ENCODE measurements at places on chromosomes 5 and 9.

DNA sequence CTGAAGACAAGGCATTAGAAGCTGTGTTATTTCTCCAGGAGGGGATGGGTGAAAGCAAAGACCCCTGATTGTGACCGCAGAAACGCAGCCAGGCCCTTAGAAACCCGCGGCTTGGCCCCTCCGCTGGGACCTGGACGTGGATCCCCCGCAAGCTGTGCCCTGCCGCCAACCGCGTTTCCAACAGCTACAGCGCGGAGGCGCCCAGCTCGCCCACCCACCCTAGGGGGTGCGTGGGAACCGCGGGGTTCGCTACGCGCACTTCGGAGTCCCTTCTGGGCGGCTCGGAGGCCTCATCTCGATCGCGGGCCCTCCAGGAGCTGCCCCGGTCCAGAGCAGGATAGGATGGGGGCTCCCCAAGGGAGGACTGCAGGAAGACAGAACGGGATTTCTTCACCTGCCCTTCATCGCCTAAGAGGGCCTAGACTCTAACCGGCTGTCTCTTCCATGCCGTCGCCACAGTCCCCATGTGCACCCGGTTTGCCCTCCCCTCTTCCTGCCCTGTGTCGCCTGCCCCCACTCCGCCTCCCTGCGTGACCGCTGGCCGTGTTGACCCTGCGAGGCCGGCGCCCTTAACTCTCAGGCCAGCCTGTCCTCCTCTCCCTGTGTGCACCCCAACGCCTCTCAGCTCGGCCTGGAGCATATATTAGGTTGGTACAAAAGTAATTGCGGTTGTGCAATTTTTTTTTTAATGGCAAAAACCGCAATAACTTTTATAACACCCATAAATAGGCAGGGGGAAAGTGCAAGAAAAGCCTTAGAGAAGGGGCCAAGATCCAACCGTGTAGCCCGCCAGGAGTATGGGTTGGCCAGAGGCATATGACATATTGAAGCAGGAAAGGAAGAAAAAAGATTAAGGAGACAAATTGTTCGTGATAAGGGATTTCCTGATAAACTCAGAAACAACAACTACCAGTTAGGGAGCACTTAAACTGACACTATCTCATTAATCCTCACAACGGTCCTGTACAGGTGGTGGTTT is 68.1 kb upstream of the FREM1 start:
- no peak for DNase-seq

- no peak for DNase-seq
These were observed 8.2 kb downstream of the IL4 start for GRCh38 chr5:132681983-132682382.

- DNase-seq: no peak
These were observed 455.0 kb upstream of the DMAC1 start for GRCh38 chr9:8254541-8254940.

- peak; percentile 25 for DNase-seq
These were observed 127.4 kb downstream of the BARX1 start for GRCh38 chr9:93827545-93828330.

DNA sequence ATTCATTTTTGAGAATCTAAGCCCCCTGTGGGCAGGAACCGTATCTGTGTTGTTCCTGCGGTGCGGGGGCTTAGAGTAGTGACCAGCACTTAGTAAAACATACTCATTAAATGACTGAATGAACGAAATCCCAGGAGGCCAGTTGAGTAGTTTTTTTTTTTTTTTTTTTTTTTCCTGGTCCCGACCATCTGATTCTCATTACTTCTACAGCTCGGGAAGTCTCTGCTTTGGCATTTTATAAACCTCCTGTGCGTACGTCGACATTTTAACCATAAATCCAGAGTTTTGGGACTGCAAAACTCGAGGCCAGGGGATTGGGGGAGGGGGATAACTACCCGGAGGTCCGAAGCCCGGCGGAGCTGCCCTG is 31.5 kb upstream of the SPRY4 start:
- DNase-seq: no peak

DNA sequence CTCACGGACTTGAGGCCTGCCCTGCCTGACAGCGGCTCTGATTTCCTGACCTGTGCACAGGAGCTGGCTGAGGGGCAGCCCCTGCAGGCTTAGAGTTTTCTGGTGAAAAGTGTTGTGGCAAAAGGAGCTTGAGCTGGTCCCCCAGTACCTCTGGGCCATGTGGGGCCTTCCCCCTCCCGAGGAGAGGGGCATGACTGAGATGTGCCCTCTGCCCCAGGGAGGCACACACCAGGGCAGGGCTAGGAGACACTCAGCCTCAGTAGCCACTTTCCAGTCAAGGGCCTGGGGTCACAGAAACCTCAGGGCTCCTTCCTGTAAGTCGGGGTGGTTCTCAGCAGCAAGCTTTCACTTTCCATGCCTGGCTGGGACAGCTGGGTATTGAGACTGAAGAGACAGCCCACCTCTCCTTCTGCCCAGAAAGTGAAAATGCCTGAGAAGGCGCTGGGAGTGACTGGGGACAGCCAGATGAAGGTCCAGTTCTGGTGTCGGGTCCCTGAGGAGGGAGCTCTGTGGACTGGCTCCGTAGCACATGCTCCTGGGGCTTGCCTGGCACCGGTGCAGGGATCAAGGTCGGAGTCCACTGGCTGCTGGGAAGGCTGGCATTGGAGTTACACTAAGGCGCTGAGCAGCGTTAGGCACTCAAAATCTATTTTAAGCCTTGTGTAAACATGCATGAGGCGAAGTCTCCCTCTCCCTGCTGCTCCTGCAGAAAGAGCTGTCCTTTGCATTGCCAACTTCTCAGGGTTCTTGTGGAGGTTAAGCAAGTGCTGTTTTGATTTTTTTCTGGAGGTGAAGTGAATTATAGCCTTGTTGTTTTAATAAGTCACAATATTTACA is 394.9 kb downstream of the GADD45G start:
- peak; percentile 33 for DNase-seq

- no peak for DNase-seq
These were observed 8.6 kb downstream of the SCGB3A2 start for GRCh38 chr5:147887026-147887627.

DNA sequence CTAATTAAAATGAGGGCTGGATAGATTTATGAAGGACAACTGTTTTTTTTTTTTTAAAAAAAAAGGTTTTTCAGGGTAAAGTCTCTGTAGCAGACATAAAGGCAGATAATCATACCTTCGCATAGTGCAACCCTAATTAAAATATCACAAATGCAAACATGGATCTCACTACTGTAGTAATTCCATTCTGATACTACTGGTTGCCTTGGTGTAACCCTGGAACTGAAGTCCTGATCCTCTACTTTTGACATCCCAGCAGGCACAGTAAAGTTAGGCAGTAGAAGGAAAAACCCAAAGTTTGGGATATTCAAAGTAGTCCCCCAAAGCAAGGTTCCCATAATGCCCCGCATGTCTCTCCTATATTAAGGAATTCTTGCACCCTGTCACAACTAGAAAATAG is 19.6 kb downstream of the RFX3 start:
- DNase-seq: no peak

DNA sequence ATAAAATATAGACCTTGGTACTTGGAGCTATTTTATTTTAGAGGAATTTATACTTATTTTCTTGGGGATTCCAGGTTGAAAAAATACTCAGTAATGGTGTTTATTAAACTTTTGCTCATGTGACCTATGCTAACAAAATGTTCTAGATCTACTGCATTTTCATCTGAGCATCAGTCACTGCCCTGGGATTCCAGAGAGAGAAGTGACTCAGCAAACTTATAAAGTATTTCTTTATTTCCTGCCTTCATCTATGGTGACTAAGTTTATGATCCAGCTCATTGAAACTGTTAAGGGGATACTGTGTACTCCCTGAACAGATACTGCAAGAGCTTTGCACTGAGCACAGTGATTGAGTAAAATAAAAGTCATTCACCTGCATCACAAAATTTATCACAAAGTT is 298.5 kb upstream of the CDH18 start:
- no peak for DNase-seq

- DNase-seq: no peak
These were observed 264.1 kb downstream of the GLIS3 start for GRCh38 chr9:4035777-4036176.

DNA sequence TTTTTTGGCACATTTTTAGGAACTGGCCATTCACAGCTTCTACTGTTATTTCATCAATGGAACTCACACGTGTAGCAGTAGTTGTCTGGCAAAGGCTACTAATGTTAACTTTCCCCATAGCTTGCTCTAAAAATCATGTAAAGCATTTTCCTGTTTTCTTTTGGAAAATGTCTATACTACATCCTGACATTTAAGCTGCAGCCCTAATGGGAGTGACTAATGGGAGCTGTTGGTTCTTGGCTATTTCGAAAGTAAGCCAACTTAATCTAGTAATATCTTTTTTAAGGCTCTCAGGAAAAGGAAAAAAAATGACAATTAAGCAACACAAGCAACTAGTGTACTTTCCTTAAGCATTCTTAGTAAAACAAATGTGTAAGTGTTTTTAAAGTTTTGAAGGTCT is 169.2 kb downstream of the SLC12A2 start:
- no peak for DNase-seq

DNA sequence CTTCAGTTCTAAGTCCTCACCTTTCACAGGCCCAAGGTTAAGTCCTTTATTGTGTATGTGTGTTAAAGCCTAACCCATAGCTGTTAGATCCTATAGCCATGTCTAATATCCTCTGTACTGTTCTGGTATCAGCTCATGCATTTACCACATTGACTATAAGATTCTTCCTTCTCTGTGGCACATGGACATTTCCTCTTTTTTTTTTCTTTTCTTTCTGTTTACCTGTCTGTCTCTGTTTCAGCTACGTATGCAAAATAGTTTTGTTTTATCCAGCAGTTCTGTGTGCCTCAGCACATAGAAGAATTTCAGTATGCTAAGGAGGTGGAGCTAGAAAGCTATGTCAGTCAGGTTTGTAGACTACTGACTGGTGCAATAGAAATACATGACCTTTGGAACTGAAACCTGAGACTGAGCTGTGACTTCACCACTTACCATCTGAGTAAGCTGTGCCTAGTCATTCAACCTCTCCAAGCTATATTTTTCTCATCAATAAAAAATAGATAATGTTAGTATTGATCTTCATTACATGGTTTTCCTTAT is 155.6 kb upstream of the VLDLR start:
- DNase-seq: no peak

DNA sequence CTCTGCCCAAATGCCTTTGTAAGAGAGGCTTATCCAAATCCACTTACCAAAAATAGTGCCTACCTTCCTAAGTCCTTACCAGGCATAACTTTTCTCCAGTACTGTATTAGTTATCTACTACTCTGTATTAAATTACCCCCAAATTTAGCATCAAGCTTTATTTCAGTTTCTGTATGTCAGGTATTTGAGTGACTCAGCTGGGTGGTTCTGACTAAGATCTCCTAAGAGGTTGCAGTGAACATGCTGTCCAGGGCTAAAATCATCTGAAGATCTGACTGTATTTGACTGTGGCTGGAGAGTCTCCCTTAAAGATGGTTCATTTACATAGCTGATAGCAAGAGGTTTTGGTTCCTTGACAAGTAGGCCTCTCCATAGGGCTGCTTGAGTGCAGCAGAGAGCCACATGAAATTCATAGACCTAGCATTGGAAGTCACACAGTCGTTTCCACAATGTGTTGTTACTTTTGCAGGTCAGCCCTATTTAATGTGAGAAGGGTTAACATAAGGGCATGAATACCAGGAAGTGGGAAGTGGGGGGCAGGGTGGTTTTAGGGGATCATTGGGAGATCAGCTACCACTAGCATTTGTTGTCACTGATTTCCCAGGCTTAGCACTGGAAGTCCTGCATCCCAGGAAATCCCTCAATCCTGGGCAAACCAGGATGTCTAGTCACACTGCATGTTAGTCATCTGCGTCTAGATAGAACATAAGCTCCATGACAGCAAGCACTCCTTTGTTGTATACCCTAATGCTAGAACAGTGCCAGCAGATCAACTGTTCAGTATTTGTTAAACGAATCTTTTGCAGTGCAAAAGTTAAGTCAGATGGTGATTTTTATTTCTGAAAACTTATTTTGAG is 2.0 kb upstream of the ZNF622 start:
- DNase-seq: no peak

DNA sequence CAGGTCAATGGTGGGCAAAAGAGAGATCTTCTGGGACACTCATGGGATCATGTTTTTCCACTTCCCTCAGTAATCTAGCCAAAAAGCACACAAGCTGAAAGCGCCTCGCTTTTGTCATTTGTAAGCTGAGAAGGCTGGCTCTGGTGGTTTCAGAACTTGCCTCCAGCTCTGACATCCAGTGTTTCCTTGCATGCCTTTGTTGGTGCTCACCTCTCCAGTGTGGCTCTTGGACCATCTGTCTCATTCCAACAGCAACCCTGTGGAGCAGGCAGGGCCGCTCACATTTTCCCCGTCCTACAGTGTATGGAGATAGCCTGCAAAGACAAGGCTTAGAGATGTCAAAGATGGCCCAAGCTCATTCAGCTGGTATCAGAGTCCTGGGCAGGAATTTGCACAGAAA is 160.8 kb upstream of the KLF4 start:
- DNase-seq: no peak

- no peak for DNase-seq
These were observed 307.3 kb upstream of the NREP start for GRCh38 chr5:112064271-112064701.

GRCh38 chr5:139646912-139647505 is 1.1 kb upstream of the CXXC5 start:
- DNase-seq: no peak

DNA sequence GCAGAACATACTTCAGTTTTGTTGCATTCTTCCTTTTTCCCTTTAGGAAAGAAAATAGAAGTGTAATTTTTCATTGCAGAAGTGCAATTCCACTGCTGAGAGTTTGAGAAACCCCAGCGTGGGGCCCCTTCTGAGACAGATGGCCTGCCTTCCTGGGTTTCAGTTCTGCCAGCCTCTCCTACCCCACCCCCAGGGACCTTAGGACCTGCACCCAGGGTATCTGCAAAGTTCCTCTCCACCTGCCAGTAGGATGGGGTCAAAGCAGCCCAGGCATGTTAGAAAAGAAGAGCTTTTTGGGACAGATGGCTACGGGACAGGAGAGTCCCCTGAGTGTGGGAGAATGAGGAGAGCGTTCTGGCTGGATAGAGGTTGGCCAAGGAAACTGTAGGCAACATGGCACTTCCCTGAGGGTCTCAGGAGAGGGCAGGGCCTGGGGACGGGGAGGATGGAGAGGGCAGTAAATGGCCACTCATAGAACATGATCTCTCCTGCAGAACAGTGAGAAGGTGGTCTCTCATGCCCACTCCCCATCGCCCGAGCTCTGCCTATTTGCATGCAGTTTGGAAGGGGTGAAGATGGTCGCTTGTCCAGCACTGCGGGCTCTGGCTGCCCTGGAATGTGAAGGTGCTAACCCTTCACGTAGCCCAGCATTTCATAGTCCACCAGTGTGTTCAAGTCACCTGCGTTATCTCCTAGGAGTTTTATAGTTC is at the start of gene TIFAB:
TSS of gene TIFAB (minus strand) at position 31 of the 710 bp plus-strand sequence. CDS start 2,412 bp downstream, outside the sequence.
- DNase-seq: no peak
